ENCODE measurements at places on chromosomes 4 and X.

- DNase-seq, result no peak
Measured at GRCh38 chr4:55411621-55412020, 15.9 kb downstream of the TMEM165 start.

DNA sequence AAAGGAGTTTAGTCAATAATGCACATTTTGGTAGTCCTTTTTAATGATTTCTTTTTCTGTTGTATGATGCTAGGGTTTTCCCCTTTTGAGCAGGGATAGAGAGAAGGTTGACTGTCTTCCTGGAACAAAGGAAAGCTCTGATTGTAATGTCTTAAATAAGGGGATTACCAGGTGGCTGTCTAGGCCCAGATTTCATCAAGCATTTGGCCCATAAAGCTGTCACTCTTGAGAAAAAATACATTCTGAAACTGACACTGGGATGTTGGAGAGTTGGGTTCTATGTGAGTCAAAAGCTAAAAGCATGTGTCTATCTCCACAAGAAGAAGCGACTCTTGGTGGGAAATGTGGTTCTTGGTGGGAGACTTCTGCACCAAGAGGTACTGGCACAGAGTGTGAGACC is 26.4 kb downstream of the KIAA1210 start:
- DNase-seq, result no peak

DNA sequence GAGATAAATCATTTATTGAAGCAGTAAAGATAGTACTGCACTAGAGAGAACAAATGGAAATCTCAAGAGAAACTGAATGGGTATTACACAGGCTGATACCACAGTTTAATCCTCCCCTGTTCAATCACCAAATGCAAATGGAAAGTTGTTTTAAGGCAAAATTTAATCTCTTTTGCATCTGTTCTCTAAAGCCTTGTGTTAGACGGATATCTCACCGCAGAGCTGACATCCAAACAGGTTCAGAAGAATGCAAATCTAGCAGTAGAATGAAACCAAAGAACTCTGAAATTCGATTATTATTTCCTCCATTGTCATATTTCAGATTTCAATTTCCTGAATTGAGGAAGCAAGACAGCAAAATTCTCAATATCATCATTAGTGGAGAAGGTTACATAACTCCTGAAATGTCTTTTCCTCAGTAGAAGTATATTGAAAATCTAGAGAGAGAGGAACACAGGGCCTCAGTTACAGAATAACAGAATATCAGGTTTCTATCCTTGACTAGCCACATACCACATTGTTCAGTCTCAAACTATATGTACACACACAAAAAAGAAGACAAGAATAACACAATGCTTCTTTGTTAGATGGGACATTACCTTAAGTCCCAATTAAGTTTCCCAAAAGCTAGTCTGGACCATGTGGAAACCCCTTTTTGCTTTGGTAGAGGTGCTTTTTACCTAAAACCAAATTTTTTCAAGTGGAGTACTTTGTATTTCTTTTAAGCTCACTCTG is 94.1 kb upstream of the BANK1 start:
- DNase-seq, result no peak

GRCh38 chr4:146369446-146369845 is 152.3 kb downstream of the SLC10A7 start:
- no peak for DNase-seq

- no peak for DNase-seq
Measured at GRCh38 chr4:57071326-57071725, 38.9 kb downstream of the IGFBP7 start.

- DNase-seq, result no peak
Measured at GRCh38 chrX:37802028-37802427, 22.2 kb downstream of the CYBB start.

- peak; percentile 25 for DNase-seq
Measured at GRCh38 chr4:146029939-146030710, 91.5 kb upstream of the ZNF827 start.
